Fibroblast of the conjunctiva (primary cell): ENCODE measurements at places on chromosomes 11 and 22.

DNA sequence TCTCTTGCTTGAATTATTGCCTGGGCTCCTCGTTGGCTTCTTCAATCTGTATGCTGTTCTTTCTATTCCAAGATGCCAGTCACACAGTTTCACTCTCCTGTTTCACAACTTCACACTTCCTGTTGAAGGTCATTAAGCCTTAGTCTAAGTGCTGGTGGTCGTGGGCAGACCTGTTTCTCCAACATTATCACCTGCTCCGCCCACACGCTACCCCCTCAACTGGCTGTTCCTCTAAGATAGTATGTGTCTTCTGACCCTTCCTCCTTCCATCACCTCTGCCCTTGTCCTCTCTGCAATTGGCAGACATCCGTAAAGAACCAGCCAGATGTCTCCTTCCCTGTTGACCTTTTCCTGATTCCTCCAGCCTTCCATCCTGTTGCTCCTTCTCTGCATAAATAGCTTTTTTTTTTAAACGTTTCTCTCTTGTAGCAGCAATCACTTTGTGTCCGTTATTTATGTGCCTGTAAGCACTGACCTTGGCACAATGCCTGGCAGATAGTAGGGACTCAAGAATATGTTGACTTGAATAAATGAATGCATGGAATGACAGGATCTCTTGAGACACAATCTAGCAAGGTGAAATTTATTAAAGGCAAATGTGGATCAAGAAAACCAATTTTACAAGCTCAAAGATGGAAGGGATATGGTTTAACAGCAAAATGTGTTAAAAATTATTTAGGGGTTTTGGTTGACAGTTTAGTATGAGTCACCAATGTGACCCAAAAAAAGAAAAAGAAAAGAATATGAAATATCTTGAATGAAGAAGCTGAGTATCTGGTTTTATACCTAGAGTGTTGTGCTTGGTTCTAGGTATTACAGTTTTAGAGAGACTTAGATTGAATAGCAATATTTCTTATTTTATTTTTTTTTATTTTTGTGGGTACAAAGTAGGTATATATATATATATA is 12.6 kb downstream of the DIXDC1 start:
- DNase-seq: no peak

DNA sequence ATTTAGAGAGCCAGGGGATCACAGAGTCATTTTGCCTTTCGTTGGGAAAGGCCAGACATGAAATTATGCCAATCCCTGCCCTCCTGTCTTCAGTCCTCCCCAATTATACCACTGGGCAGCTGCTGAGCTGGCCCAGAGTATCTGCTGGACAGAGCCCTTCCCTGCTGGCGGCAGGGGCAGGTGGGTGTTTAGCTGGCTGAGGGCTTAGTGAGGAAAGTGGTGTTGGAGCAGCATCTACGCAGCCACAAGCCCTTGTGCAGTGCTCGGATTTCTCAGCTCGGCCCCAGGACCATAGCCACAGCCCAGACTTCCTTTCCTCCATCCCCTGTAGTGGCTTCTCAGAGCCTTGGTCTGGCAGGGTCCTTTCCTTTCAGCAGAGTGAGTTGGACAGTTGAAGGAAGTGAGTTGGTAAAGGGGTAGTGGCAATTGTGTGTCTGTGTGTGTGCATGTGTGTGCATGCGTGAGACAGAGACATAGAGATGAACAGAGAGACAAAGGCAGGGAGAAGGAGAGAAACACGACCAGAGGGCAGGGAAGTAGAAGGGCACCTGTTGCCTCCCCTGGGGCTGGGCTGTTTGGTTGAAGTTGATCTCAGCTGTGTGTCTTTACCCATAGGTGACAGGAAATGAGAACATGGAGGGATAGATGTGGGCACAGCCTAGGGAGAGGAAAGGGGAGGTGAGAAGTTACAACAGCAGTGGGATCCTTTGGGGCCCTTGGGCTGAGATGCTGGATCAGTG is 66.2 kb downstream of the GRIK4 start:
- no peak for DNase-seq

DNA sequence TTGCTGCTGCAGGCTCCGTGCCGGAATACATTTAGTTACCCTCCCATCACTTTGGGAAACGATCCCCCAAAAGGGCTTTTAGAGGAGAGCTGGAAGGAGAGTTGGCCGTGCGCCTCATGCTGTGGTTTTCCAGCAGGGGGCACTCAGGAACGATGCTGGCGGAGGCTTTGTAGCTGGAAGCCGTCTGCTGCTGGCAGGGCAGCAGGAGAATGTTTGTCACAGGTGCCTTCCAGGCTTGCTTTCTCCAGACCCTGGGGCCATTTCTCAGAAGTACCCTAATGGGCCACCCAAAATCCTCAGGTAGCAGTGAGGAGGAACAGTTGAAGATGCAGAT is 30.0 kb upstream of the CABP7 start:
- DNase-seq: peak; percentile 40

- peak; percentile 36 for DNase-seq
These were observed 24.2 kb downstream of the OR5B17 start for GRCh38 chr11:58334708-58335107.

DNA sequence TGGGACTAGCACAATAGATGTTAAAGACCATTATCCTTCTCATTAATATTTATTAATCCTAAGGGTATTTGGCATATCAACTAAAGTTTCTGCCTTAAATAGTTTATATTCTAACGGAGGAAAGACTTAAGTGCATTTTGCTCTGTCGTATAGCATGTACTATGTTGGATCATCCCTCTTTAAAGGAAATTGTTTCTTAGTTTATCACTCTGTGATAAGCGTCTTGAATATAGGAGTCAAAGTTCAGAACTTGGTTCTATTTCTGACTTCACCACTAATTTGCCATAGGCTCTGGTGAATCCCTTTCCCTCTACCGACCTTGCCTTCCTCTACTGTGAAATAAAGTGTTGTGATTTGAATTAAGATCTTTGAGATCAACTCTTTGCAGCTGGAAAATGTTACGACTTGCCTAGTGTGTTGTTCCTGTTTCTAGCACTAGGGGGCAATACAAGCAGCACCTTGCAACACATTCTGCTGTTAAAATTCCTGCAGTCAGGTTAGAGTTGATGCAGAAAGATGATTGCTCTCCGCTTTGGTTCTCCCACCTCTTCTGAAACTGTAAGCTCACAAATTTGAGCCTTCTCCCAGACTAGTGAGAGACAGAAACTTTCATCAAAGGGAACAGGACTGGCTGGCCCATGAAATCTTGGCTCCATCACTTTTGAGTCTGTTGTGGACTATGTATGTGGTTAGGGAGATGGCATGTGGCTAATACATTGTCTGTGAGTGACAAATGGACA is 27.8 kb upstream of the ZNRF3 start:
- DNase-seq: peak; percentile 63

- no peak for DNase-seq
These were observed 3.8 kb upstream of the CPT1A start for GRCh38 chr11:68845351-68846002.

DNA sequence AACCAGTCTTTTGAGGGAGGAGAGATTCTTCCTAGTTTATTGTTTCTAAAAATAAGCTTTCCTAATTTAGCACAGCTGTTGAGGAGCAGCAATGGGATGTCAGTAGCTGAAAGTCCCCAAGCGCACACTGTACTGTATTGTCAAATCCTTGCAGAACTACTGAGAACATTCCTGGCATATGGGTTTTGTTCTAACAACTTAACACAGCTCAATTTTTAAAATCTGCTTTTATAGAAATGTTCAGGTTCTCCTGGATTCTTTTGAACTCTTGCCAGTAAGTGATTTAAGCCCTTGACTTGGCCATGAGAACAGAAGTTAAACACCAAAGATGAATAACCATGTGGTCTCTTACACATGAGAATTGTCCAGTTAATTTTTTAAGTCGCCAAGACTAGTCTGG is 218.6 kb downstream of the FAT3 start:
- no peak for DNase-seq

- no peak for DNase-seq
These were observed 42.4 kb downstream of the LIF start for GRCh38 chr22:30204015-30204741.

- no peak for DNase-seq
These were observed 62.6 kb upstream of the PHF21A start for GRCh38 chr11:46183819-46184218.

DNA sequence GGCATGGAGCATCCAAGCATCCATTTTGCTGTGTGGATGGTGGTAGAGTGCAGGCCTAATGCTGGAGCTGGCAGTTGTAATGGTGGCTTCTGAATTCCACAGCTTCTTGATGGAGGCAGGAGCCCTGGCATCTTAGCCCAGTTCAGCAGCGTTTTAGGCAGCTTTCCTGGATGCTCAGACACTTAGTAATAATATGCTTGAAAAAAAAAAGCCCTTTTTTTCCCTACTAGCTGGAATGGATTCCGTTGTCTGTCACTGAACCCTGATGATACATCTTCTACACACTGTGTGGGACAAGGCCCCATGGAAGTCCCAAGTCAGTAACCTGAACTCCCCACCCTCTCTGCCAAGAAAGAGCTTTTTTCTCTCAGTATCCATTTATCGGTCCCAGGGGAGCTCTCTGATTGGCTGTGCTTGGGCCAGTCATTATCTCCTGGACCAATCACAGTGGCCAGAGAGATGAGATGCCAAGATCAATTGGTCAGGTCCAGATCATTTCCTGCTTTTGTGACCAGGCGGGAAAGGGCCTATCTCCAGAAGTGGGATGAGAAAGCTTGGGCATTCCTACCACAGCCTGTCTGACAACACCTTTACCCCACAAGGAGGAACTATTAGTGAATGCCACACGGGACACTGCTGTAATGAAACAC is 34.2 kb downstream of the MCM5 start:
- no peak for DNase-seq

DNA sequence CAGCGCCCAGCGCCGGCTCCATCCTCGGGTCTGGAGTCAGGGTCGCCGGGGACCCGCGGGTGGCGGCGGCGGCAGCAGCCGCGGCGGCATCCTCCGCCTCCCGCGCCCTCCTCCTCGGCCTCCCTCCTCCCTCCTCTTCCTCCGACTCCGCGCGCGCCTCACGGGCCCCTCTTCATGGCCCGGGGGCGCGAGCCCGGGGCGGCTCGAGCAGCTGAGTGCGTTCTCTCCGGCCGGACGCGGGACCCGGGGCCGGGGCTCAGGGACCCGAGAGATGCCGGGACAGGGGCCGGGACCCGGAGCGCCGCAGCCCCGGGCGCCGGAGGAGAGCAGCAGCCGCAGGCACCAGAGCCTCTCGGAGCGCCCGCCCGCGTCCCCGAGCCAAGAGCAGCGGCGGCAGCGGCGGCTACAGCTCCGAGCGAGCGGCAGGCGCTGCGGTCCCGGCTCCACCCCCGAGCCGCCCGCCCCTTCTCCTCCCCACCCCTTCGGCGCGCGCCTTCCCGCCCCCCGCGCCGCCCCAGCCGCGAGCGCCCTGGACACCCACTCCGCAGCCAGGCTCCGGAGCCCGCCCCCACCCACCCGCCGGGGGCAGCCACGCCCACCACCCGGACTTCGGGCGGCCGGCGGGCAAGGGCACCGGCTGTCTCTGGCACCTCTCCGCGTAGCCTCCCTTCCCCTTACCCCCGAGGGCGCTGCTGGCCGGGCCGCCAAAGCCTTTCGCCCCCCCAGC is at the start of gene CHST1:
TSS of gene CHST1 (minus strand) at position 417 of the 727 bp plus-strand sequence. CDS start 14,699 bp downstream, outside the sequence.
- no peak for DNase-seq

- no peak for DNase-seq
These were observed 106.7 kb downstream of the MORC2 start for GRCh38 chr22:30861688-30862552.

GRCh38 chr11:70065318-70066135 is 12.6 kb upstream of the ANO1 start:
- no peak for DNase-seq

GRCh38 chr11:78019808-78020207 is 3.3 kb downstream of the KCTD14 start:
- no peak for DNase-seq

DNA sequence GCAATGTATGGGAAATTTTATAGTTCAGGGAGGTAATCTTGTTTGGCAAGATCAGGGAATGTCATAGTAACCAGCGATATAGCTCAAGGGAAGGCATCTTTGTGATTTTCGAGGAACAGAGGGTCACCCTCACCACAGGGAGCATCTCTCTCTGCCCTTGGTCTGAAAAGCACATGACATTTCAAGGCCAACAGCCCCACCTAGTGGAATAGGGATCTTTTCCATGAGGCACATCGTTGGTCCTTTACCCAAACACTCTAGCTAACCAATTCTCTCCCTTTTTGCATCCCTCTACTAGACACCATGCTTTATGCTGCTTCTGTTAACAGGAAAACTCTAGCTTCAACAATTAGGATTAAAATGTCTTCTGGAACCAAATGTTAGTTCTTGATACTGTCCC is 179.0 kb downstream of the GRM5 start:
- peak; percentile 8 for DNase-seq

DNA sequence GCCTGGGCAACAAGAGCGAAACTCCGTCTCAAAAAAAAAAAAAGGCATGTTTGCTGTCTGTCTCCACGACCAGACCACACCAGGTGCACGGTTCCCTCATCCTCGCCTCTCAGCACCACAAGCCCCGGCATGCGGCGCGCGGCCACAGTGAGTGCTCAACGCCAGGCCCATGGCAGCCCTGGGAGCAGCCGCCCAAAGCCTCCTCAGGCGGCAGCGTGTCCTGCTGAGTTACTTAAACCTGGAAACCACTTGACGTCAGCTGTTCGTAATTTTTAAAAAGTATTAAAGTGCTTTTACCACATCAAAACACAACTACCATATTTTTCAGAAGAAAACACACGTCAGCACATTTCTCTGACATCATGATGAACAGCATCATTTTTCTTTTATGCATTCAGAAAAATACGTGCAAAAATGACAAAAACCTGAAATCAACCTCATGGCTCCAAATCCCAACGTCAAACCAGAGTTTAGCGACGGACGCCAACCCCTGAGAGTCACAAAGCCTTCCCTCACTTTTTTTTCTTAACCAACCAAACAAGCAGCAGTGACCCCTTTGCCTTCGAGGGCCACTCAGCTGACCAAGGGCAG is 2.1 kb downstream of the DEAF1 start:
- DNase-seq: no peak

DNA sequence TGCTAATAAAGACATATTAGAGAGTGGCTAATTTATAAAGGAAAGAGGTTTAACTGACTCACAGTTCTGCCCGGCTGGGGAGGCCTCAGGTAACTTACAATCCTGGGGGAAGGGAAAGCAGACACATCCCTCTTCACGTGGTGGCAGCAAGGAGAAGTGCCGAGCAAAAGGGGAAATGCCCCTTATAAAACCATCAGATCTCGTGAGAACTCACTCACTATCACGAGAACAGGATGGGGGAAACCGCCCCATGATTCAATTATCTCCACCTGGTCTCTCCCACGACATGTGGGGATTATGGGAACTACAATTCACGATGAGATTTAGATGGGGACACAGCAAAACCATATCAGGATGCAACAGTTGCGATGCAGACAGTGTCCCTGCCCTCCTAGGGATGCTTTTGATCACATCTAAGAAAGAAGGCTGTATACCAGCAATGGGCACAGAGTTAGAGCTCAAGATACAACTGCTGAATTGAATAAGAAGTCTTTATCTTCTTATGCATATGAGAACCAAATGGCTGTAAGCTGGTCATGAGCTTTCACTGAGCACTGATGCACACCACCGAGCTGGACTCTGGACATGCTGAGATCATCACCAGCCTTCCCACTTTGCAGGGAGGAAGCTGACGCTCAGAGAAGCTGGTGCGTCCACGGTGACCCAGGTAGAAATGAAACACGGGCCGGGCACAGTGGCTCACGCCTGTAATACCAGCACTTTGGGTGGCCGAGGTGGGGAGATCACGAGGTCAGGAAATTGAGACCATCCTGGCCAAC is 255.2 kb downstream of the MN1 start:
- no peak for DNase-seq
